ENCODE measurements at places on chromosomes 4 and X.

DNA sequence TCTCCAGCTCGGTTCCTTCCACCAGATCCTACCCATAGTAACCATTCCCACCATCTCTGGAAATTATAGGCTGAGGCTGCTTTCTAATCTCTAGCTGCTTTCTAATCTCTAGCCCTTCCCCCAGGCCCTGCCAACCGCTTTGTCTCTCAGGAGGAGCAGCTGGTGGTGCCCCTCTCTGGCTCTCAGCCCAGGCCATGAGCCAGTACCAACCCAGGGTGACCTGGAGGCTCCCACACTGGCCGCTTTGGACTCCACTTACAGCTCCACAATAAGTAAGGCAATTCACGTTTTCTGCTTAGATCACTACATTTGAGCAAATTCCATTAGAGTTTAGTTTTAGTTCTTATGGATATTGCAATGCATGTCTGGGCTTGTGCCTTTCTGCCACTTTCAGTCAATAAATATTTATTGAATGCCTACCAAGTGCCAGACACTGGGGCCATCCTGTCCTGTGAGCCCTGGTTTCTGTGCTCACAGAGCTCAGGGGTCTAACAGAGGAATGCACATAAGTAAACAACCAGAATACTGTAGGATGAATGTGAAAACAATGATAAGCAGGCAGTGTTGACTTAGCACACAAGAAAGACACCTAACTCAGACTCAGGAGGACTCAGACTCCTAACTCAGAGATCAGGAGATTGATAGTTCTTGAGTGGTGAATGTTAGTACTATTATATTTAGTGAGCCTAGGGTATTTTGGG lies 38.9 kb downstream of the SMC1A start:
- DNase-seq = no peak

GRCh38 chr4:185305979-185306442 lies 89.7 kb downstream of the LRP2BP start:
- DNase-seq = no peak

- peak; percentile 1 for DNase-seq
Observed at GRCh38 chrX:101759000-101759399, 99.3 kb upstream of the ARMCX2 start.

GRCh38 chr4:2818351-2818939 lies 25.2 kb upstream of the ADD1 start:
- DNase-seq = no peak

DNA sequence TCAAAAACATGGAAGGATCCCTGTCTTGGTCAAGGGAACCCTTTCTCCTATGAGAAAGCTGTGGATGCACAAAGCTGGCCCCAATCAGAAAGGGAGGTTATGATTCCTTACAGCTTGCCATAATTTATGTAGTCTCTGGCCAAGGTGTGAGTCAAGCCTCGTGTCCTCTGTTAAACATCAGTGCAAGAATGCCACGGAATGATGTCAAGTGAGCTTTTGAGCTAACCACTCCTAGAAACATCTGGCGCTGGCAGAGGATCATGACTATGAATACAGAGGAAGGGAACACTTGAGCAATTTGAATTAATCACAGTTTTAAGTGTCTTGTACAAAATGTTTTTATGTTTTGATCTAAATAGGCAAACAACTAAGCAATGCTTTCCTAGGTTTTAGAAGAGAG lies 51.5 kb upstream of the RAP2C start:
- no peak for DNase-seq

- no peak for DNase-seq
Observed at GRCh38 chr4:47530801-47531200, 45.7 kb downstream of the ATP10D start.

DNA sequence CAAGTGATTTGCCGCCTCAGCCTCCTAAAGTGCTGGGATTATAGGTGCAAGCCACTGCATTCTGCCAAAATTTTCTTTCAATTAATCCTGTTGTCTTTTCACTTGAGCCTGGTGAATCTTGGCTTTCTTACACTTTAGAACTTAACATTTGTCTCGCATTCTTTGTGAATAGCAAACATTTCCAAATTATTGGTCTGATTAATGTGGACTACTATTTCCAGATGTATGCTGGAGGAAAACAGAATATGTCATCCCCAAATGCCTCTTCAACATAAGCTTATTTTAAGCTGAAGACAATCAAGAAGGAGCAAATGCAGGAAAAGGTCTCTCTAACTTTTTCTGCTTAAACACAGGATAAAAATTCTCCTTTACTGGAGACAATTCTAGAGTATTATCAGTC lies 233.4 kb downstream of the PPP4R3C start:
- no peak for DNase-seq

DNA sequence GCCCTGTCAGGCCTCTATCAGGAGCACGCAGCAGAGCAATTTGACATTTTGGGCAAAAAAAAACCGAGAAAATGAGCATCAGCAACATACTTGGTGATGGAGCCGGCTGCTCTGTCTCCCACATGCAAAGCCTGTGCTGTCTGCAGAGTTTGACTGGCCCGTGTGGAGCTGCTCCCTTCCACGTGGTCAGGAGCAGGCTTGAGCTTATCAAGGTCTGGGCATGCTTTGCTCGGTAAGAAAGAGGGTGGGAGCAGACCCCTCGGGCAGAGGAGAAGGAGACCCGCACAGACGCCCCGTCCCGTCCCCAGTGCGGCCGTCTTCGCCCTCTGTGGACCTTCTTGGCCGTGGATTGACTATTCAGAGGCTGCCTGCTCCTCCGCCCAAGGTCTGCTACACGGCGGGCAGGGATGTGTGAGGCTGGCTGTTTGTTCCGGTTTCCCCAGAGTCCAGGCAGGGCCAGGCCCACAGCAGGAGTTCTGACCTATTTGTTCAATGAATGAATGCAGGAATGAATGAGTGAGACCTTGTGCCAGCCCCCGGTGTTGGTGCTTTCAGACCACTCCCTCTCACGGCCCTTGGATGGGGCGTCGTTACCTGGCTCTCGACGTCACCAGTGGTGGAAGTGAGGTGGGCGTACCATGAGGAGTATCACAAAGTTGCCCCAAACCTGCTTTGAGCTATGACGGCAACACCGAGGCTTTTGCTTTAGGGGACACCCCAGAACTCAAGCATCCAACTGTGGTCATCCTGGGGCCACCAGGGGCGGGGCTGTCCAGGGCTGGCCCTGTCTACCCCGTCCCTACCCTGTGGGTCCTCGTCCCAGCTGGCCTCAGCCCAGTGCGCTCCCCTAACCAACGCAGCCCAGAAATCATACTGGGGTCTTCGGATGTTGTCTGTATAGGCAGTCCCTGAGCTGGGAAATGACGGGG lies 54.7 kb upstream of the ADRA2C start:
- DNase-seq = no peak

DNA sequence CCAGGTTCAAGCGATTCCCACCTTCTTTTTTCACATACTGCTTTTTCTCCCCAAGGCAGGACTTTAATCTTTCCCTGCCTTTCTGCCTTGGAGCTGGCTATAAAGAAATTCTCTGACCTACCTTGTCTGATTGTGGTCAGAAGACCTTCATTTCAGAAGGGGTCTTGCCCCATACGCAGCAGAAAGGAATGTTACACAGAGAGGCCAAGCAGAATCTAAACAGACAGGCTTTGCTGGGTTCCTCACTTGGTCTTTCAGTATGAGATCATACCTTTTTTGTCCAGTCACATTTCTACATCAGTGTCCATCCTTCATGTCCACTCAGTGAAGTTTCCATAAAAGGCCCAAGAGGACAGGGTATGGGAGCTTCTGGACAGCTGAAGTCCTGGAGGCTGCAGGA lies 108.3 kb upstream of the RBPJ start:
- no peak for DNase-seq

GRCh38 chr4:35673137-35673536 lies 571.2 kb downstream of the ARAP2 start:
- no peak for DNase-seq

DNA sequence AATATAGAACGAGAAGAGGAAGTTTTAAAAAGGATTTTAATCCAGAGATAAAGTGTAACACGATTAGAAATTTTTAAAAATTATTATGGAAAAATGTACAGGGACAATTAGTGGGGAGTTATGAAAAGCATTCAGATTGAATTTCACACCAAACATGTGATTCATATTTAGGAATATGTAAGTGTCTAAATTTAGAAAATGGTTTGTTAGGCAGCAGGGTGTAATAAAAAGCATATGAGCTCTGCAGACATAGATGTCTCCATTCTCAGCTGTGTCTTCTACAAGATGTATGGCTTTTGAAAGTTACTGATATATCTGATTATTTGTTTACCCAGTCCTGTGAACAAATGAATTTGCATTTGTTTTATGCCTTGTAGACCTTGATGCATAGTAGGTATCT lies 638.9 kb upstream of the AGA start:
- DNase-seq = no peak

- no peak for DNase-seq
Observed at GRCh38 chr4:54658252-54659093, 716 bp downstream of the KIT start.

- no peak for DNase-seq
Observed at GRCh38 chr4:89737888-89738287, 99.1 kb downstream of the SNCA start.

DNA sequence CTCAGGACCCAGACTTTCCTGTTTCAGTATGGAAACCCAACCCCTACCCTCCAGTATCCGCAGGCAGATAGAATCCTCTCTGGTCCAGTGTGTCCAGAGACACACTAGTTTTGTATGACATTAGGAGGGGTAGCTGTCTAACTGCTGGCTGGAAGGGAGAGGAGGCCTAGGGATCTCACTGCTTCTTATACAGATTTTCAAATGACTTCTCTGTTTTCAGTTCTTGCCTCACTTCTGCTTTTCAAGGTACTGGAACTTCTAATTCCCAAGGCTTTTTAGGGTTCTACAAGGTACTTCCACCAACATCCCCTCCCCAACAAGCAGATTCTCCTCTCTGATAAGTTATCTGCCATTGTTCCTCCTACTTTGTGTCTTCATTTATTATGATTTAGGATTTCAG lies 6.1 kb downstream of the SGCB start:
- DNase-seq = no peak

DNA sequence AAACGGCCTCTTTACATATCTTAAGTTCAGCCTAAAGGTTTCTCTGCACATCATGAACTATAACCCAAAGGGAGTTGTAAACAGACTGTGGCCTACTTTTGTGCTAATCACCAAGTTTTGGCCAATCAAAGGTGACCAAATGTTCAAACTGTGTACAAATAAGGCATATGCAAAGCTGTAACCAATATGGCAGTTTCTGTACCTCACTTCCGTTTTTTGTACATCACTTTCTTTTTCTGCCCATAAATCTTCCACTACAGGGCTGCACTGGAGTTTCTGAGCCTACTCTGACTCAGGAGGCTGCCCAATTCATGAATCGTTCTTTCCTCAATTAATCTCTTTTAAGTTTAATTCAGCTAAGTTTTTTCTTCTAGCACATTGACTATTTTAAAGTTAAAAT lies 318.7 kb downstream of the SLC7A11 start:
- no peak for DNase-seq

GRCh38 chrX:48538641-48539344 lies 721 bp upstream of the TBC1D25 start:
- DNase-seq = no peak

- no peak for DNase-seq
Observed at GRCh38 chr4:77798385-77798784, 20.8 kb downstream of the CNOT6L start.

DNA sequence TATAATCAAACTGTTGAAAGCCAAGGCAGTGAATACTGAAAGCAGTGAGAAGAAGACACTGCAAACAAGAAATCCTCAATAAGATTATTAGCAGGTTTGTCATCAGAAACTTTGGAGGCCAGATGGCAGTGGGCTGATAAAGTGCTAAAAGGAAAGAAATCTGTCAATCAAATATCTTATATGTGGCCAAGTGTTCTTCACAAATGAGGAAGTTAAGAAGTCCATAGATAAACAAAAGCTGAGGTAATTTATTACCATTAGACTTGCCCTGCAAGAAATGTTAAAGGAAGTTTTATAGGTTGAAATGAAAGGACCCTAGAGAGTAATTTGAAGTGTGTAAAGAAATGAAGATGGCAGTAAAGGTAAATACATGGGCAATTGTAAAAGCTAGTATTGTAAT lies 586.6 kb downstream of the RAPGEF2 start:
- no peak for DNase-seq

- no peak for DNase-seq
Observed at GRCh38 chr4:1511441-1512041, 105.3 kb upstream of the NKX1-1 start.
